ENCODE measurements at places on chromosomes 3 and 15. TPM values are rescaled to one million over a fixed set of nuclear protein-coding genes. Genes with fewer than 3 reads are reported as not detected.
A peak's percentile ranks its signal among the peaks of the same experiment; 100 is the strongest.

GOLGA8R gene
- 0.04 TPM for total RNA-seq

NRG4 gene
- total RNA-seq: 1.5 TPM

TRIM71 gene
- total RNA-seq: 0.18 TPM

GOLGA8S gene
- total RNA-seq: not detected

COL8A1 gene
- 0.07 TPM for total RNA-seq

SLC2A2 gene
- 0.18 TPM for total RNA-seq

DNA sequence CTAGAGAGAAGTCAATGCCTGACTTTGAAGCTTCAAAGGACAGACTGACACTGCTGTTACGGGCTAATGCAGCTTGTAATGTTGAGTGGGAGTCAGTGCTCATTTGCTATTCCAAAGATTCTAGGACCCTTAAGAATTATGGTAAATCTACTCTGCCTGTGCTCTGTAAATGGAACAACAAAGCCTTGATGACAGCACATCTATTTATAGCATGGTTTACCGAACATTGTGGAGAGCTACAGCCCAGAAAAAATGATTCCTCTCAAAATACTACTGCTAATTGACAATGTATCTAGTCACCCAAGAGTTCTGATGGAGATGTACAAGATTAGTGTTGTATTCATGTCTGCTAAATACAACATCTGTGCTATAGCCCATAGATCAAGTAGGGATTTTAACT, 262.3 kb downstream of the EPHA6 start:
- H3K36me3 ChIP-seq: no peaks in the 10 kb centered on the region
- H3K27ac ChIP-seq: no peak overlapping the region
- DNase-seq: no peak
- H3K4me1 ChIP-seq: no peaks in the 10 kb centered on the region
- H3K27me3 ChIP-seq: no peaks in the 10 kb centered on the region
- H3K4me3 ChIP-seq: no peak overlapping the region

GRCh38 chr3:47824541-47825473, 21.9 kb downstream of the DHX30 start:
- H3K27me3 ChIP-seq: no peaks in the 10 kb centered on the region
- peak overlapping the region; percentile 92 for H3K27ac ChIP-seq
- H3K4me1 ChIP-seq: peaks cover 14% of the 10 kb centered on the region
- DNase-seq: peak; percentile 96
- peak overlapping the region; percentile 90 for H3K4me3 ChIP-seq

DNA sequence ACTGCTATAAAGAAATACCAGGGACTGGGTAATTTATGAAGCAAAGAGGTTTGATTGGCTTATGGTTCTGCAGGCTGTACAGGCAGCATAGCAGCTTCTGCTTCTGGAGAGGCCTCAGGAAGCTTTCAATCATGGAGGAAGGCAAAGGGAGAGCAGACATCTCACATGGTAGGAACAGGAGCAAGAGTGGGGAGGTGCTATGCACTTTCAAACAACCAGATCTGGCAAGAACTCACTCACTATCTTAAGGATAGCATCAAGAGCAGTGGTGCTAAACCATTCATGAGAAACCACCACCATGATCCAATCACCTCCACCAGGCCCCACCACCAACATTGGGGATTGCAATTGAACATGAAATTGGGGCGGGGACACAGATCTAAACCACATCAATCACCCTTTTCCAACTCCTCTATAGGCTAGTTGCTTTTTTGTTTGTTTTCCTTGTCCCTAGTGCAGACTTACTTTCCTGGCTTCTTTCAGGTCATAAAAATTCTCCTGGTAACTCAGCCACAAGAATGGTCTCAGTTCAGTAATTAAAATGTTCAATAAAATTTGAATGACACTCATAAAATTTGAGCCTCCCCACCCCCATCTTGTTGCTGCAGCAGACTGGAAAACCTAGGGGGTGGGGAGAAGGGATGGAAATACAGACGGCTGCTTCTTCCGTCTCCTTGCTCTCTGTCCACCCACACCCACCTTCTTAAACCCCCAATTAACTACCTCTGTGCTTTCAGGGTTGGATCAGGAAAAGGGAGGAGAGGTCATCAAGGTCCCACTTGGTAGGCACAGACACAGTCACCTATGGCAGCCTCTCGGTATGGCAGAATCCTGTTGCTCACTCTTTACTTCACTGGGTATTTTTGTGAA, 16.3 kb upstream of the TIPARP start:
- no peaks in the 10 kb centered on the region for H3K4me1 ChIP-seq
- H3K27ac ChIP-seq: no peak overlapping the region
- H3K4me3 ChIP-seq: no peak overlapping the region
- no peaks in the 10 kb centered on the region for H3K36me3 ChIP-seq
- no peak for DNase-seq

- H3K27me3 ChIP-seq: no peaks in the 10 kb centered on the region
- H3K4me3 ChIP-seq: no peak overlapping the region
- DNase-seq: no peak
- no peaks in the 10 kb centered on the region for H3K36me3 ChIP-seq
- H3K4me1 ChIP-seq: peaks cover 5% of the 10 kb centered on the region
Observed at GRCh38 chr3:172542999-172543398, 19.8 kb upstream of the TNFSF10 start.

DNA sequence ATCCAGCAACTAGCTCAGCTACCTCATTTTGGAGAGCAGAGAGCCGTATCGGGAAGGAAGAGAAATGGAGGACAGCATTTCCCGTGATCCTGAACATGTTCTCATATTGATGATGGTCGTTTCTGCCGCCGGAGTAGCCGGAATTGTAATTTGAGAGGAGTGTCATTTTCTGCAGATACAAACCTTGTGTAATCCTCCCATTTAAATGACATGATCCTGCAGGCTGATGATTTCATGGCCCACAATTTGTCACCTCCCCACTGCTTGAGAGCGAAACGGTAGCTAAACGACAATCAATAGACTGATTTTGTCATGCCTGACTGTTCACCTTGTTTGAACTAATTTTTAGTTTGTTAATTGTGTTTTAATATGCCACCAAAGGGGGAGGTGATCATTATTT, 126.5 kb upstream of the CNTN6 start:
- H3K36me3 ChIP-seq: no peaks in the 10 kb centered on the region
- no peak overlapping the region for H3K27ac ChIP-seq
- H3K4me3 ChIP-seq: no peak overlapping the region
- DNase-seq: no peak
